BJ (cell line): ENCODE measurements at places on chromosomes 3 and 15.

DNA sequence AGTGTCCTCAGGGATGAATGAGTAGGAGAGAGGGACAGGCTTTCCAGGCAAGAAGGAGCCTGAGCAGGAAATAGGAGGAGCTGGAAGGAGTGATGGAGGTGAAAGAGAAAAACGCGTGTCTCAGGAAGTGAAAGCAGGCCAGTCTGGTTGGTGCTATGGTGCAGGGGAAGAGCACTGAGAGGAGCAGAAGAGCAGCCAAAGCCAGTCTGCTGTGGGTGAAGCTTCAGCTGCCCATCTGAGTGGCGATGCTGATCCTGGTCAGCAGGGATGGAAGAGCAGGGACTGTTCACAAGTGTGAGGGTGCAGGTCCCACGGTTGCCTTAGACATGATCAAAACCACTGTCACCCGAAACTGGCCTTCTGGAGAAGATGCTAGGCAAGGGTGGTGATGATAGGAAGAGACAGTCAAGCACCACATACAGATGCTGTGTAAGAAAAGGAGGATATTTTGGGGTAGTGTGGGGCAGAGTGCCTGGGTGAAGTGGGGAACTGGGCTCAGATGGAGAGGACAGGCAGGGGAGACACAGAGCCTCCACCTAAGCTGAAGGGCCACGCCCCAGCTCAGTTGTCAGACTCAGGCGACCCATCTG is 5.5 kb upstream of the KY start:
- DNase-seq = no peak

- DNase-seq = no peak
Observed at GRCh38 chr3:182626484-182627467, 166.5 kb upstream of the ATP11B start.

DNA sequence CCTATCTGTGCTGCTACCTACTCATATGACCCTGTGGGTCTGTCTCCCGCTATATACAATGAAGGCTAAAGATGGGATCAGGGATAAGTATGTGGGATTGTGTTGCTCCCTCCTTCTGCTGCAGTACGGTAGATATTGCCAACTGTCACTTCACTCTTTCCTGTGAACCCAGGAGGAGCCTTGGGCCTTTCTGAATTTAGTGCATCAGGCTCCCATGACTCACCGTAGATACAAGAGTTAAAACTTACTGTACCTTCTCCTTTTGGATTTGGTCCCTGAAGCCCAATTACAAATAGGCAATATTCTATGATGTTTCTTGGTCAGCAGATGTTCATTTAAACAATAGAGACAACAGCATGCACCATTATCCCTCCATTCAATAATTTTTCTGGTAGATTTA is 27.4 kb downstream of the MITF start:
- no peak for DNase-seq

- DNase-seq = no peak
Observed at GRCh38 chr3:72368331-72368975, 479.8 kb downstream of the SHQ1 start.
